Nucleus accumbens (tissue), 56 donors: ENCODE measurements at places on chromosomes 5 and 9.

- no peak for DNase-seq
Observed at GRCh38 chr5:22070186-22070728, 782.9 kb downstream of the CDH12 start.

GRCh38 chr9:71515107-71515506 is 253.2 kb downstream of the CEMIP2 start:
- no peak for DNase-seq

DNA sequence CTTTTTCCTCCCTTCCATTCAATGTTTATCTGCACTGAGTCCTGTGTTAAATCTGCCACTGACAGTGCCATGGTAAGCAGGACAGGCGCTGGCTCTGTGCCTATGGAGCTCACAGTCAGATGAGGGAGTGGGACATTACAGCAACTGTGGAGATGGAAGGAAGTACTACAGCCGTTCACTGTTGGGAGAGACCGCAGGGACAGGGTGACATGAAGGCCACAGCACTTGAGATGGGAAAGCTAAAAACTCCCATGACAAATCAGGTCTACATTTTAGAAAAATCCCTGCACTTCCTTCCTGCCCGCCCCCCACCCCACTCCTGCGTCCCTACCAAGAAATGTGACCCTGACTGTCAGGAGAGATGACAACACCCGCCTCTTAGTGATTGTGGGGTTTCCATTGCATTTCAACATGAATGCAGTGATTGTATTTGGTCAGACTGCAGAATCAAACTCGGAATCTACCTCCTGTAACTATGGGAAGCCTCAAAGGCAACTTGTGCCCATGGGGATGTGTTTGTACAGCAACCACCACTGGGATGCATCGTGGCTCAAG is 56.4 kb downstream of the GTF3C4 start:
- no peak for DNase-seq

- DNase-seq, result no peak
Observed at GRCh38 chr5:40486437-40487275, 193.1 kb upstream of the PTGER4 start.

DNA sequence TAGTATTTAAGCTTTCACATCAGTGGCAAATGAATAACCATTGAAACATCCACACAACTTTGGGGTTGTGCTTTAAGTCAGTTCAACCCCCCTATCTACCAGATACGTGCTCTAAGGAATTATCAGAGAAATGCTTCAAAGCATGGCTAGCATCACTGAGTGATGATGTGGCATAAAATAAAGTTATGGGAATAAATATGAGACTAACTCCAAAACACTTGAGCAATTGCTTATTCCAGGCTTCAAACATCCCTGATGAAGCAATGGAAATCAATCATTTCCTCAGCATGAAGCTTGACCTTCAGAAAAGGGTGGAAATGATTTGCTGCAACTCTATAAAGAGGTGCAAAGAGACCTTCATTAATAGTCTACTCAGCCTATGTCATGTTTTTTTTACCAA is 292.0 kb upstream of the SMC2 start:
- DNase-seq, result no peak

DNA sequence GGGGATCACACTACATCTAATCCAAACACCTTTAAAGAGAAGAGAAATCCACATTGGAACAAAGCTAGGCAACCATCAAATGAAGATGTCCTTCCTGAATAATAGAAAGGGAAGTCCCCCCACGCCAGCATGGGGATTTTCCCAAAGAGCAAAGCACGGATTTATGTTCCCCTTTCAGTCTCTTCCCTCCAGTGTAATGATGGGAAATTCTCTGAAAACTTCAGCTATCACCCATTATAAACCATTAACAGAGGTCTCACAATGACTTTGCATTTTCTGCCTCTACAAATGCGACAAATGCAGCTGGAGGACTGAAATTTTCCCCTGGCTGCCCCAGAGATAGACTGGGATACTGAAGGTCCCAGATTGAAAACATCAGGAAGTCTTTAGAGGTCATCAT is 368.7 kb downstream of the EFNA5 start:
- DNase-seq, result no peak

- DNase-seq, result no peak
Observed at GRCh38 chr5:71934322-71934721, 173.0 kb upstream of the MAP1B start.

DNA sequence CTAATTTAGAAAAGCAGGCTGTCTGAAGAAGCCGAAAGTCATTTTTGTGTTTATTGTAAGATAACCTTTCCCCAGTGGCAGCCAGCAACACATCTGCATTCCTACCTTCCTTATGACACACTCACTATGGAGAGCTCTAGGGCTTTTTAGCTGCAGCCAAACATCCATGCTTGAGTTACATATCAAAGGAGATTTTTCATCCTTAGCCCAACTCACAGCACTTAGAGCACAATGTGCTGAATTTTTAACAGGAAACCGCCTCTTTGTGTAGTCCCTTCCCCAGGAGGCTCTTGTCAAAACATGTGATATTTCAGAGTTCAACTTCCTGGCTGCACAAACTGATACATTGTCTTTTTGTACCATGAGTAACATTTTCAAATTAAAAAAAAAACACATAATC is 379.2 kb downstream of the CTNND2 start:
- DNase-seq, result no peak

DNA sequence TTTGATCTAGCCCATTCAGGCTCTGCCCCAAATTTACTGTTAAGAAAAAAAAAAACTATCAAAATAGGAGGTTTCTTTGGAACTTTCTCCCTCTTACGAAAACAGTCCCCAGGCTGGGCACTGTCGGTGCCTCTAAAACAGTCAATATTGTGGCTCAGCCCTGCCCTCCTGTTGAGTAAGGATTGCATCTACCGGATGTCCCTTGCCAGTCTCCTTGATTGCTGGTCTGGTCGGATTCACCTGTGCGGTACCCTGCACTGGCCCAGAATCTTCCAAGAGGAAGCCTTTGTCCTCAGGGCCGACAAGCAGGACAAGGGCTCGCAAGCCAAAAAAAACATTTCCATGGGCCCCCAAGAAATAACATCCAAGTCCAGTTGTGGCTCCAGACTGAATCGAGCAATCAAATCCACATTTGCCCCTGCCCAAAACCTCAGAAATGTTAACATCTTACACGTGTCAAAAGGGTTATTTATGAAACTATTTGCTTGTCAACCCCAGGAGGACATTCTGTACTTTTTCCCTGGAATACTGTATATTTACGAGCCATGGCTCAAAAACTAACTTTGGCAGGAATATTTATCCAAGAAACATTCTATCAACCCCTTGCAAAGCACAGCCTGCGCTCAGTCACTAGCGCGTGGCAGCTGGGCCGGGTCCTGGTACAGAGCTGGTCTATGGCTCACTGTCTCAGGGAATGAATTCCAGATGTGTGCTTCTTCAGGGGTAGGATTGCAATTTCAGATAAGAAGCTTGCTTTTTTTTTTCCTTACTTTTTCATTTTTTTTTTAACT is 129.2 kb upstream of the ADRA1B start:
- no peak for DNase-seq

DNA sequence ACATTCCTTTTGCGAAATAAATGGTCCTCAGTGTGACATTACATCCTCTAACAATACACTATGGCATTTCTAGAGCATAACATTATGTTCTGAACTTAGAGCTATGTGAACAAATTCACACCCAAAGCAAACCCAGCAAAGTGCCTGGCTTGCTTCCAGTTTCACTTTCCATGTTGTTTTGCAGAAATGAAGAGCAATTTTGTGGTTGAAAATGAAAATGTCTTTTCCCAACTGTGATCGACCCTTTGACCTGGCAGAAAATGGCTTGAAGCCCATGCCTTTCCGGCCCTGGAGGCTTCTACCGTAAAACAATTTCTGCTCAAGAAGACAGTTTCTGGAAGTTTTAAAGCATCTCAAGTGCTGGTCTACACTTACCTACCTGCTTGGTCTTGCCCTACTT is 344.7 kb upstream of the RGMB start:
- no peak for DNase-seq

- DNase-seq, result no peak
Observed at GRCh38 chr9:114574438-114574837, 13.1 kb upstream of the ATP6V1G1 start.

- DNase-seq, result no peak
Observed at GRCh38 chr5:109448838-109449237, 39.1 kb upstream of the PJA2 start.
